ENCODE measurements at places on chromosomes 5 and 9. TPM values are rescaled to one million over a fixed set of nuclear protein-coding genes. Genes with fewer than 3 reads are reported as not detected.

SLC9A3 gene
- total RNA-seq = 2.4 TPM

CENPH gene
- 24.3 TPM for total RNA-seq

GIN1 gene
- total RNA-seq = 3.9 TPM

ENTPD2 gene
- total RNA-seq = 1.2 TPM

CD74 gene
- total RNA-seq = 0.09 TPM

CCDC171 gene
- 0.41 TPM for total RNA-seq

RASGRF2 gene
- total RNA-seq = 2.1 TPM

TRIM7 gene
- 41.8 TPM for total RNA-seq

TMEM252 gene
- total RNA-seq = not detected

GRIN3A gene
- total RNA-seq = not detected

MAP1B gene
- total RNA-seq = 41.7 TPM

DBH gene
- total RNA-seq = not detected

PIGO gene
- 53.4 TPM for total RNA-seq

PCDHB5 gene
- total RNA-seq = 1.9 TPM

PCDHB9 gene
- not detected for total RNA-seq

GARIN3 gene
- total RNA-seq = not detected

NXNL2 gene
- total RNA-seq = 0.54 TPM

CDX1 gene
- not detected for total RNA-seq

NDUFB6 gene
- 119 TPM for total RNA-seq
